ENCODE measurements at places on chromosomes 2 and 18. TPM values are rescaled to one million over a fixed set of nuclear protein-coding genes. Genes with fewer than 3 reads are reported as not detected.

DNA sequence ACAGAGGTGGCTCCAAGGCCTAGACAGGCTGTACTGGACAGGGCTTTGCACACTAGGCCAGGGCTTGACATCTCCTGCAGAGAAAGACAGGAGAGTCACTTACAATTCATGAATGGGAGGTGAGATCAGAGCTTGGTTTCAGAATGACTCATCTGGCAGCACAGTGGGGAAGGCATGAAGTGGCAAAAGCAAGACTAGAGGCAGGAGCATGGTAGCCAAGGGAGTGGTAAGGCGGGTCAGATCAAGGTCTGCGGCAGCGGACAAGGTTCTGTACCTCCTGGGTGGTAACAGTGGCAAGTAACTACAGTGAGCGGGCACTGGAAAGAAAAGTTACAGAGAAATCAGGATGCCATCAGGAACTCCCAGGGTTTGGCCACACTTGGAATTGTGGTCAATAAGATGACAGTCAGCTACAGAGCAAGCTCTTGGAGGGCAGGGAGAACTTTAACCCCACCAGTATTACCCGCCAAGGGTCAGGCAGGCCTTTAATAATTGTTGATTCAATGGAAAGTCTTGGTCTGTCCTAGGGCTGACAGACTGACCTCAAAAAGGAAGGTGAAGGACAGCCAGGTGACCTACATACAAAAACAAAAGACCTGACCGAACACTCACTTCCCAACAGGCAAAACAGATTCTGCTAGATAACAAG lies 5.7 kb downstream of the MCFD2 start:
- ATAC-seq, result peak; percentile 92

- peak; percentile 98 for ATAC-seq
Observed at GRCh38 chr18:79246309-79247108, 149.2 kb upstream of the NFATC1 start.

DNA sequence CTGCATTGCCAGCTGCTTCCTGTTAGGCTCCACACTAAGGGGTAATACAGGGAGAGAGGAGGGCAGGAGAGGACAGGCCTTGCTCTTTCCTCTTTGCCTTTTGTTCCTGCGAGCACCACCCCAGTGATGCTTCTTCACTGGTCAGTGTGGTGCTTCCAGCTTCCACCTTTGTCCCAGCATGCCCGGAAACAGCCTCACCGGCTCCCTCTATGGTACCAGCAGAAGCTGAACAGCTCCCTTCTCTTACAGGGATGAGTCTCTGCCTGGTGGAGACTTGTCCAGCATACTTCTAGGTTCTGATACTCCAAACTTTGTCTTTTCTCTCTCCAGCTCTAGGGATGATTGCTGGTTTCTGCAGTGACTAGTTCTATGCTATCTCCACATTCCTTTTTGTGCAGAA lies 413.3 kb downstream of the TSN start:
- ATAC-seq, result no peak

DNA sequence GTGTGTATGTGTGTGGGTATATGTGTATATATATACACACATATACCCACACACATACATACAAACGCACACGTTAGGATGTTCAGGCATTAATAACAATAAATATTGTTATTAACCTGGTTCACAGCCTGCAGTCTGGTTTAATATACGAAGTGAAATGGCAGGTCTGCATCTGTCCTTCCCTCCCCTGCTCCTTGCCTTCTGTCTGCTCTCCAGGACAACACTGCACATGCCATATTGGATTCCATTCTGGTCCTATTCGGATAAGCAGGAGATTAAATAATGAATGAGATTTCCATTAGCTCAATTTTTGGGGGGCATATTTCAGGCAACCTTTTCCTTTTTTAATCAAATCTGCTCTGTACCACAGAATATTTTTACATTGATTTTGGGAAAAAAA lies 158.0 kb downstream of the CELF4 start:
- ATAC-seq, result no peak

DNA sequence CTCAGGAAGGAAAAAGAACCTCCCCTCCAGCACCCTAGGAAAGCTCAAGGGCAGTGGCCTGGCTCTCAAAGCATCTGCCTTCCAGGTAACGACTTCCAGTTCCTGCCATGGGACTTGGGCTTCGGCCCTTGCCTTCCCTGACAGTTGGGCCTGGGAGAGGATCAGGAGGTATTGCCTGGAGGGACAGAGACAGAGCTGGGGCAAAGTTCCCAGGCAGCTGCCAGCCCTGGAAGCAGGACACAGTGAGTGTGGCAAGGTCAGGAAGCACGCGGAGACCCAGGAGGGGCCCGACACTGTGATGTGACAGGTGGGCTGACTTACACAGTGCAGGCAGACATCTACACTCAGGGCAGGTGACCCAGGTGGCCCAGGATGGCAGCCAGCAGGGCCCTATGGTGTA lies 87.5 kb upstream of the BOD1L2 start:
- ATAC-seq, result no peak

- no peak for ATAC-seq
Observed at GRCh38 chr2:222703886-222704285, 32.4 kb downstream of the MOGAT1 start.

The GPAT2 gene
- 0.44 TPM for total RNA-seq

The GAD1 gene
- 1.1 TPM for total RNA-seq

The NEDD4L gene
- 16.2 TPM for total RNA-seq

Measured in esophagus mucosa (tissue), 1 donor.